ENCODE measurements at places on chromosomes 12 and 14. TPM values are rescaled to one million over a fixed set of nuclear protein-coding genes. Genes with fewer than 3 reads are reported as not detected.

The ERGIC2 gene
- total RNA-seq: 78.1 TPM

The RFX4 gene
- total RNA-seq: 0.08 TPM

The NFATC4 gene
- 0.07 TPM for total RNA-seq

The NKX2-1 gene
- total RNA-seq: 0.07 TPM

The CEP83 gene
- total RNA-seq: 6.3 TPM

The FAIM2 gene
- total RNA-seq: 0.01 TPM

The PTPRB gene
- total RNA-seq: 0.65 TPM

The PZP gene
- not detected for total RNA-seq

The KCNA1 gene
- not detected for total RNA-seq

The ART4 gene
- total RNA-seq: not detected

The FOXG1 gene
- total RNA-seq: 0.19 TPM

The EFS gene
- not detected for total RNA-seq

The AQP2 gene
- not detected for total RNA-seq

The SCARB1 gene
- 167 TPM for total RNA-seq

The ZFYVE21 gene
- 41.5 TPM for total RNA-seq

The NGB gene
- total RNA-seq: not detected

The MIP gene
- not detected for total RNA-seq

The SIX6 gene
- not detected for total RNA-seq

The FIGNL2 gene
- total RNA-seq: 0.21 TPM

The IL26 gene
- not detected for total RNA-seq

The KRT85 gene
- 0.05 TPM for total RNA-seq

Measured in A549 treated with AZD2906 at 1 μM for 4 hours (cell line).